ENCODE measurements at places on chromosomes 16 and 17.

DNA sequence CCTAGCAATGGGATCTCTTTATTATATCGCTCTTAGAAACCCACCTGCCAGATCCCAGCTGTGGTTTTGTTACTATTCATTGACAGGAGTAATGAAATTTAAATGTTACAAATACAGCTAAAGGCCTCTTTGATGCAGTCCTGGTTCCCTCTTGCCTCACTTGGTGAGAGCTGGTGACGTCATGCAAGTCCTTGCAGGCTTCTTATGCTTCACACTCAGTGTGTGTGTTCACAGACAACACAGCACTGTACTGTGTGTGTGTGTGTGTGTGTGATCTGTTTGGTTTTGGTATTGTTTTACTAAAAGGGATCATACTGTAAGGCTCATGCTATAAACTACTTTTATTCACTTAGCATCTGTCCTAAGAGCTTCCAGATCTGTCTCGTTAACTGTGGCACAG is 75.0 kb downstream of the USP22 start:
- DNase-seq = no peak

GRCh38 chr16:85447693-85448313 is 165.3 kb upstream of the GSE1 start:
- no peak for DNase-seq

GRCh38 chr17:5110816-5111215 is 862 bp downstream of the ZNF232 start:
- DNase-seq = no peak

- DNase-seq = no peak
Measured at GRCh38 chr17:77718669-77718961, 239.9 kb upstream of the TNRC6C start.

GRCh38 chr17:1322014-1322428 is 42.6 kb downstream of the TRARG1 start:
- DNase-seq = no peak

DNA sequence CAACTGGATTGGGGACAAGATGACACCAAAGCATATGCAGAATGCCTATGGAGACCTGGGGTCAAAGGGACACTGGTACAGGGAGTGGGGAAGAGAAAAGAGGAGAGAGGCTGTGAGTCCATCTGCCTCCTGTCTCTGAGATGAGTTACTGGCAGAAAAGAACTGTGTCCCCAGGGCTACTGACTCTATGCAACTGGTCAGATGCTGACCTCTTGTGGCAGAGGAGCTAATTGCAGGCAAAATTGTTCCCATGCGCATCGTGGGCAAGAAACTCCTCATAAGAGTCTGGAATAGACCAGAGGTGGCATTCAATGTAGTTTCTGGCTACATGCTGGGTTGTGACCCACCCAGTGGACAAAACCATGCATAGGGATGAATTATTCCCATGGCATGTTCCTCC is 26.1 kb upstream of the MLKL start:
- DNase-seq = no peak

- no peak for DNase-seq
Measured at GRCh38 chr16:67395105-67395457, 1.8 kb upstream of the TPPP3 start.

GRCh38 chr17:75549246-75550138 is 24.0 kb downstream of the LLGL2 start:
- DNase-seq = no peak

- no peak for DNase-seq
Measured at GRCh38 chr16:6517020-6517720, 815.5 kb upstream of the RBFOX1 start.

GRCh38 chr17:78412403-78412802 is 34.0 kb downstream of the PGS1 start:
- DNase-seq = peak; percentile 49

- DNase-seq = no peak
Measured at GRCh38 chr17:77210946-77211541, 70.3 kb downstream of the SEC14L1 start.

- DNase-seq = no peak
Measured at GRCh38 chr17:77045441-77046041, 95.2 kb upstream of the SEC14L1 start.

GRCh38 chr16:67881621-67882161 is 3.0 kb upstream of the NRN1L start:
- DNase-seq = no peak

DNA sequence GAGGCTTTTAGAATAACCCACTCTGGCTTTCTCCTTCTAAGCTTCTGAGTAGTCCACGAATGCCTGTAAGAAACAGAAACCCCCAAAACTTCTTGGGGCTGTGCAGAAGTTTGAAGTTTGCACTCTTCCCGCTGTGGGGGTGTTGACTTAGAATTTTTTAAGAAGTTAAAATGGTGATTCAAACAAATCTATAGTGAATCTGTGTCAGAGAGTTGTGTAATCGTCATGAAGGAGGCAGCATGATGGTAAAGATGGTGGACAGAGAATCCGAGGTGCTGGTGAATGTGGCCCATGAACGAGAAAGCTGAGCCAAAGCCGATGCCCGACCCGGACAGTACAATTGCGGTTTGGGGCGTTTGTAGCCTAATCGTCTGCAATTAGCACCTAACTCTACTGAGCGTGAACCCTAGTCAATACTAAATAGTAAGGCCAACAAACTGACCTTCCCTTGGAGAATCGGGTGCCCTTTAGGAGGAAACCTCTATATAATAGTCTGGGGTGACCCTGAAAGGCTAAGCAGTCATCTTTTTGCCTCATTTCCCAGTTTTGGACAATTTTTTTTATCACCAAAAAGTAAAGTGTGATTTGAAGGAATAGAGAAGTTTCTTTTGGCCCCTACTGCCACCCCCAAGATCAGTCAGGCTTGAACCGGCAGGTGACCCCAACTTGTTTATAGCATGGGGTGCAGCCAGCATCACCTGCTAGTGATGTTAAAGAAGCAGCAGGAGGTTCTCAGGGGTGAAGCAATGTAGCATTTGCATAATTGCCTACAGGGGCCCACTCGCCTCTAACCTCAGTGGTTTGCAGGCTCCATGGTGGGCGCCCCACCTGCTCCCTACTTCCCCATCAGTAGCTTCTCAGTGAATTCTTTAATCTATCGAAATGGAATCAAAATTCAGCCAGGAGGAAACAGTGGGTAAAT is 11.2 kb downstream of the IRF8 start:
- no peak for DNase-seq
